ENCODE measurements at places on chromosomes 2 and 18.

GRCh38 chr18:3624546-3624934, 174.6 kb downstream of the TGIF1 start:
- no peak for DNase-seq

DNA sequence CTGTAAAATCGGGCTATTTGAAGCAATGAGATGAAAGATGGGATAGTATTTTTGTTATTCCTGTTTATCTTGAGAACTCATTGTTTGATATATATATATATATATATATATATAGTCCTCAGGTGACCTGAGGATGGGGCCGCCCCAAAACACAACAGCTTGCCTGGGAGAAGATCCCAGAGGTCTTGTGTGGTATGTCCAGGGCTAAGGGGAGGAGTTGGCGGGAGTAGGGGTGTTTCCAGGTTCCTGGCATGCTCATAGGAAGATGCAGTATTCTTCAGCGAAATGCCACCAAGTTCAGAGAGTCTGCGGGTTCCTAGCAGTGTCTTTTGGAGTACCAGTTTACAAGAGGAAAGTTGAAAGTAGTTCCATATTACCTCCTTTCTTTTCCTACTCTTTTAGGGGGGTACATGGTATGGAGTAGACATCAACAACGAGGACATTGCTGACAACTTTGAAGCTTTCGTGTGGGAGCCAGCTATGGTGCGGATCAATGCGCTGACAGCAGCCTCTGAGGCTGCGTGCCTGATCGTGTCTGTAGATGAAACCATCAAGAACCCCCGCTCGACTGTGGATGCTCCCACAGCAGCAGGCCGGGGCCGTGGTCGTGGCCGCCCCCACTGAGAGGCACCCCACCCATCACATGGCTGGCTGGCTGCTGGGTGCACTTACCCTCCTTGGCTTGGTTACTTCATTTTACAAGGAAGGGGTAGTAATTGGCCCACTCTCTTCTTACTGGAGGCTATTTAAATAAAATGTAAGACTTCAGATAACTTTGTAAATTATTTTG, 18.3 kb downstream of the CCT7 start:
- no peak for DNase-seq

GRCh38 chr18:39414009-39414700, 1848.6 kb upstream of the CELF4 start:
- DNase-seq = no peak

DNA sequence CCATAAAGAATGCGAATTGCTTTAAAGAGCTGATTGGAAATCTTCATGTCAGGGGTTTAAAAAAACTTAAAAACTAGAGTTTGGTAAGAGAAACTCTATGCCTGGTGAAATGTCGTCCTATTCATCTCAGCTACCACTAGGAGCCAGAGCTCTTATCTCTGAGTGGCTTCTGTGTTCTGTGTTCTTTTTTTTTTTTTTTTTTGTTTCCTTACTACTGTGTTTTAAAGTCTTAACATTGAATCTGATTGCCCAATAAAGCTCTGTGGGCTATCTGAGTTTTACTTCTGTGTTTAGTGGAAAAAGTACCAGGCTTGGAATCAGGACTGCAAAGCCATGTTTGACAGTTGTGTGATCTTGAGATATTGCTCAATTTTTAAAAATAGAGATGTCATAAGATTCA, 494.8 kb downstream of the RIT2 start:
- DNase-seq = no peak

DNA sequence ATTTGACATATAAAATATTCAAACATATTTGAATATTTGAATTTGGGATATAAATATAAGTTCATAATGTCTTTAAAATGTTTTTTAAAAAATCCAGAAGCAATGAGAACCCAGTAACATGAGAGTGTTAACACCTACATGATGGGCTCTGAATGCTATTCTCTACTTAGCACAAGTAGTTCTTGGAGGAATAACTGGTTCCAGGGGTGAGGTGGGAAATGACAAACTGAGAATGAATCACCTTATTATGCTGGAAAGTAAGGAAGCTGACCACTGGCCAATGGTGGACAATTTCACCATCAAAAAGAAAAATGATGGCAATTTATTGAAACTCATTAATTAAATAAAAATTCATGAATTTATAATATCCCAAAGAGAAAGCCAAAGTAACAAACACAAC, 79.6 kb upstream of the NABP1 start:
- DNase-seq = no peak

DNA sequence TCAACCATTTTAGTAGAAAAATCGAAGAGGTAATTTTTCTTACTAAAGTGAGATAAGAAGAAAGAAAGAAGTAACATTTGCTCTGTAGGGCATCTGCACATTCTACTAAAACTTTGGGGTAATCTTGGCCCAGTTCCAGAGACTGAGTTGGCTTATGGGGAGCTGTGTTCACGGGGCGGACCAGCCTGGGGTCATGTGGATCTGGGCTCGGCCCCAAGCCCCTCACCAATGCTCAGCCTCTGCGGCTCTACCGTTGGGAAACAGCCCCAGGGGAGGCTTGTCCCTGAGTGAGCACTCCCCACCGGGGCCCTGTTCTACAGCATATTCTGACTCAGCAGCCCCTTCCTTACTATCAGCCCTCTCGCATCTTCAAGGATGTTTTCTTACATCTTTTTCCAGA, 132.3 kb downstream of the RTP5 start:
- DNase-seq = no peak

- no peak for DNase-seq
Measured at GRCh38 chr18:74268175-74268574, 23.6 kb downstream of the CYB5A start.

DNA sequence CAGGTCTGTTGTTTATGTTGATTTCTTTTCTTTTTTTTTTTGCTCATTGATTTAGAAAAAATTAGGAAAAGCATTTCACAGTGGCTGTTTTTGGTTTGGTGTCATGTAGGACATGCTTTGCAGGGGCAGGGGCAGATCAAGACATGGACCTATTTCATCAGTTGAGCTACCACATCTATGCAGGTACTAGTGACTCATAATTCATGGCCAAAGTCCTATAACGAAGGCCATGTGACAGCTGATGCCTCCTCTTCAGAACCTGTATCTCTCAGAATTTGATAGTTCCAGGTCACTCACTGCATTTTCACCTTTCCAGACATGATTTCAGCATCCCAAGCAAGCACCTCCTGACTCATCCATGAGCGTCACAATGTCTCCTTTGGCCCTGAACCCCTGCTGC, 195.8 kb downstream of the ALK start:
- DNase-seq = no peak

DNA sequence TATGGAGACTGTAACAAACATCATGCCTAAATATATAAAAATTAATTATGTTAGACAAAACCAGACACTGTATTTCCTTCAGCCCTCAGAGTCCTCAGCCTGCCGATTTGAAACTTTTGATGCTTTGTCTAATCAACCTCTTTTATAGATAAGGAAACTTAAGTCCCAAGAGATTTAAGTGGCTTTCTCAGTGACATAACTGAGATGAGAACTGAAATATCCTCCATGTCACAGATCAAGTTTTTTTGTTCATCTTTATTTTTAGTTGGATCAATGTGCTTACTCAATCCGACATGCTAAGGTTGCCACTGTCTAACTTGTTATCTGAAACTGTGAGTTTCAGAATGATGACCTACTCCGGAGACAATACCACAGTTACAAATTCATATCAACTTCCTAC, 72.3 kb downstream of the BARD1 start:
- no peak for DNase-seq

- no peak for DNase-seq
Measured at GRCh38 chr2:27806311-27807059, 35.0 kb downstream of the MRPL33 start.

DNA sequence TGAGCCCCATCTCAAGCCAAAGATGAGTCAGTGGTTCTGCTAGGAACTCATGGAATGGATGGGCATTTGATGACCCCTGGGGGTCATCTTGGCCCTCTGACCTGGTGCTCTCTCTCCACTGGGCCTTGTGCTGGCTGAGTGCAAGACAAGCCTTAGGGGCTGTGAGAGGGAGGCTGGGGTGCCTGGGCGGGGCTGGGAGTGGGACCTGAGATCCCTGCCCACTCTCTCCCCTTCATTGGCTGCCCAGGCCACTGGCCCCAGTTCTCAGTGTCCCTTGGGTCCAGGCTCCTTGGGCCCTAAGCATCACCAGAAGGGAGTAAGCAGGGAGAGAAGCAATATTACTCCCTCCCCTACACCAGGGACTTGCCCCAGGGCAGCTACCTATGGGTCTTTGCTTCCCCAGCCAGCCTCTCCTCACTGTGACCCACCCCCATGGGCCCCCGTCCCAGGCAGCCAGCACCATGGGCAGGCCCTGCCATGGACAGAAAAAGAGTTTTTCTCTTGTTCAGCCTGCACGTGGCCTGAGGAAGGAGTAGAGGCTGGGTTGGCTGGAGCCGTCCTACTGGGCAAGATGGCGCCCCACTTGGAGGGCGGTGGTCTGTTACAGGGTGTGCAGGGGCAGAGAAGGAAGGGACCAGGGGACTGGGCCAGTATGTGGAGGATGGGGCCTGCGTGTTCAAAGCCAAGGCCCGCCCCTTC, 33.6 kb downstream of the ATOH8 start:
- no peak for DNase-seq

GRCh38 chr2:148058641-148059040, 37.8 kb downstream of the MBD5 start:
- no peak for DNase-seq

GRCh38 chr2:109272461-109272860, 143.5 kb downstream of the SH3RF3 start:
- DNase-seq = no peak

Data from pancreas (tissue), 10 donors.